HFFc6 (cell line): ENCODE measurements at places on chromosomes 1 and 21. TPM values are rescaled to one million over a fixed set of nuclear protein-coding genes. Genes with fewer than 3 reads are reported as not detected.

DNA sequence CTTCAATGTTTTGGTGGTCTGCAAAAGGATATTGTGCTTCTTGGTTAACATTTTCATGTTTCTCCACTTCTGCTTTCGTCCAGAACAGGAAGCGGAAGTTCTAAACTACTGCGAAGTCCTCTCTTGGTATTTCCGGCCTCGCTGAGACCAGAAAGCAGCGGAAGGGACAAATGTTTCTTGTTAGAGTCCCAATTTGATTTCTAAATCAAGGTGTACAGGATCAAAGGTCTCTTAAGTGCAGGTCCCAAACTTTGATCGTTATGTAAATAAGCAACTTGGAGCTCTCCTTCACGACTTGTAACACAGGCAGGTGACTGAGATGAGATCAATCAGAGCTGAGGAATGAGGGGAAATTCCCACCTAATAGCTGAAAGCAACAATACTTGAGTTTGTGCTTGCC is 40.1 kb upstream of the HMCN1 start:
- no peak for DNase-seq

- DNase-seq = no peak
Measured at GRCh38 chr1:21594501-21594900, 74.7 kb downstream of the RAP1GAP start.

- no peak for DNase-seq
Measured at GRCh38 chr1:172071746-172072145, 230.4 kb downstream of the DNM3 start.

- no peak for DNase-seq
Measured at GRCh38 chr1:212670882-212671281, 28.8 kb downstream of the BATF3 start.

- no peak for DNase-seq
Measured at GRCh38 chr1:82462366-82462765, 661.6 kb downstream of the ADGRL2 start.

DNA sequence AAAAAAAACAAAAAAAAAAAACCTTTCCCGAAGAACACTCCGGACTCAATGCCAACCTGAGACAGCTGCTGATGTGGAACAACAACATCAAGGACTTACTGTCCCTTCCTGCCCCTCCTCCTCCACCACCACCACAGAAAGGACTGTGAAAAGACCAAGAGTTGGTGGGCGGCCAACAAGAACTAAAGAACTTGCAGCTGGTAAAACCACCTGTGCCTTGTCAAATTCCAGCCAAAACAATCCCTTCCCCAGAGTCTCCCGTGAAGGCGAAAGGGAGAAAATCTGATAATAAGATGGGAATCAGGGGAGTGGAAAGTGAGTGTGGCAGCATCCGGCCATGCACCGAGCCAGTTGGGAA is 88.9 kb downstream of the PROX1 start:
- no peak for DNase-seq

Gene FCRL5
- total RNA-seq = not detected in 3 replicates
